ENCODE measurements at places on chromosomes 16 and 17.

DNA sequence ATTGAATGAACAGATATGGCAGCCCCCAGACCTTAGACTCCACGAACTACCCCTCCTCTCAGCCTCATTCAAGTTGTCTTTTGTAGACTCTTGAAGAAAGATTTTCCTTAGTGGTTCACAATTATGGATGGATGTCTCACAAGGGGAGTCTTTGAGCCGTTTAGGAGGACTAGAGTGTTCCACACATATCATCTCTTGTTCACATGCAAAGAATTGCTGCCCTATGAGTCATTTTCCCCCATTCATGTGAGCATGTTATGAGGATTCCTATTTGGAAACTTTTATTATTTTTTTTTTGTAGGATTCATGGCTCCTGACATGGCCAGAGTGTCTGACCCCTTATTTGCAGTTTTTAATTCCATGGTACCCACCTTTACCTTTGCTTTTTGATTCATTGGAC, 237.1 kb downstream of the SHISA9 start:
- no peak for DNase-seq

GRCh38 chr17:38421871-38422827, 6.1 kb upstream of the ARHGAP23 start:
- no peak for DNase-seq

GRCh38 chr17:81528651-81529436, 667 bp downstream of the FSCN2 start:
- DNase-seq = no peak

DNA sequence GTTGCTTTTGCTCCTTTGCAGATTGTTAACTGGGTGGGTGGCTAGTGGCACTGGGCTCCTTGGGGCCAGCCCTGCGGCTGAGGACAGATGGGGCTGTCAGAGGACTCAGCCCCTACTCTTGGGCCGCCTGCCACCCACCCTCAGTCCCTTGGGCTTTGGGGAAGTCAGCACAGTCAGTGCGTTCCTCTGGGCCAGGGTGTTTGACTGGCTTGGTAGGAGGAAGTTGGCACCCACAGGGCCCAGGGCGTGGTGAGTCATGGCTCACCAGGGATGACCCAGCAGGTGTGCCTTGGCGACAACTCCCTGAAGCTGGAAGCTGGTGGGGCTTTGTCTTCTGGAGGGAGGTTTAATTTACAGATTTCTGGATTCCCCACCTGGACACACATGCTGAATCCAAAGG, 32.4 kb downstream of the HAPSTR1 start:
- peak; percentile 57 for DNase-seq

GRCh38 chr17:73280191-73280590, 18.5 kb upstream of the CPSF4L start:
- DNase-seq = no peak

DNA sequence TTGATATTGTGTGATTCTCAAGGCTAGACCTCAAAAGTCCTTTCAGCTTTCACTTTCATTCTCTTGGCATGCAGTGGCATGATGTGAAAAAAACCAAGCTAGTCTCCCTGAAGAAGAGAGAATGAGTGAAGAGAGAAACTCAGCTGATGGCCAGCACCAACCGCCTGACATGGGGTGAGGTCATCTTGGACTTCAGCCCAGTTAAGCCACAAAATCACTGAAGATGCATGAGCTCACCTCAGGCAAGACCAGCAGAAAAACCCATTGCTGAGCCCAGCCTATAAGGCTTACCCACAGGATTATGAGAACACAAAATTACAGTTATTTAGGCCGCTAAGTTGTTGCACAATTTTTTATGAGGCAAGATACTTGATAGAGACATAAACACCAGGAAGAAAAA, 496.5 kb downstream of the TOX3 start:
- DNase-seq = no peak

DNA sequence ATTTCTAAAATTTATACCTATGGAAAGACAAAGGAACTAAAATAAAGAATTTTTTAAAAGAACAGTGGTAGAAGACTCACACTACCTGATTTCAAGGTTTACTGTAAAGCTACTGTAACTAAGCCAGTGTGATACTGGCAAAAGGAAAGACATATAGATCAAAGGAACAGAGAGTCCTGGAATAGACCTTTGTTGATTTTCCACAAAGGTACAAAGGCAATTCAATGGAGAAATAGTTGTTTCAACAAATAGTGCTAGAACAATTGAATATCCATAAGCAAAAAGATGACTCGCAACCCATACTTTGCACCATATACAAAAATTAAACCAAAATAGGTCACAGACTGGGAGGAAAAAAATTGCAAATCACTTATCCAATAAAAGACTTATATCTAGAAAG, 36.7 kb downstream of the MYH10 start:
- DNase-seq = no peak

- DNase-seq = peak; percentile 13
These were observed 2.2 kb downstream of the YBX2 start for GRCh38 chr17:7292194-7292593.

GRCh38 chr17:35936063-35936462, 5.5 kb upstream of the RDM1 start:
- no peak for DNase-seq

DNA sequence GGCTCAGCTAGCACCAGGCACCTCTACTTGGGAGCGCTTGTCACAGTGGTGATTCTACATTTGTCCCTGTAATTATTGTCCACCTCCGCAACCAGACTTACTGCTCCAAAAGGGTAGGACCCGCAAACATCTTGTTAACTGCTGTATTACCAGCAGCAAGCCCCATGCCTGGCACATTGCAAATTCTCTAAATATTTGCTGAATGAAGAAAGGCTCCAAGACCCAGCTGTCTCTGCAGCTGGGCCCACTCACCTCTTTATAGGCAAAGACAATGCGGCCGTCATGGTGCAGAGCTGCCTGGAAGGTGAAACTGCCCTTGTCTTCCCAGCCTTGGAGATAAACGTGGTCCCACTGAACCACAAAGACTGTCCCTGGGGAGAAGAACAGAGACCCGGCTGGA, 44.3 kb downstream of the PLXDC1 start:
- DNase-seq = no peak

DNA sequence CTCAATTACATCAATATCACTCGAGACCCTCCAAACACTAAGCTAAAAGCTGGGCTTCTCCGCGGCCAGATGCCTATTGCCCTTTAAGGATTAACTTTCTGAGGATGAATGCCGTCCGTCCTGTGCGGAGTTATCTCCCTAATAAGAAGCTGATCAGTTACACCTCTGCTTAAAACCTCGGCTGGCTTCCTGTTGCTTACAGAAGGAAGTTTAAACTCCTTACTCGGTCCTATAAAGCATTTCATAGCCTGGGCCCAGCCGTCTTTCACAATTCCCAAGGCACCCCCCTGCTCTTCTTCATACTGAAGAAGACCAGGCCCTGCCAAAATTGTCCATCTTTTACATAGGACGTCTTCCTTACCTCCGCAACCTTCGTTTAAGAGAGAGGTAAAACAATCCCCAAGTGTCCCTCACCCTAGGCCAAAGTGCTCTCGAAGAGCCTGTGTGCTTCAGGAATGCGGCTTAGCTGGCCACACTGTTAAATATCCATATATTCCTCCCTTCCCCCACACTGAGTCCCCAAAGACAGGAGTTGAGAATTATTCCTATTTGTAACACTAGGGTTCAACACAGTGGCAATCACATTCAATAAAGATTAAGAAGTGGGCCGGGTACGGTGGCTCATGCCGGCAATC, 112.6 kb upstream of the IRX5 start:
- DNase-seq = no peak

- DNase-seq = peak; percentile 59
These were observed 19.5 kb downstream of the MARVELD3 start for GRCh38 chr16:71645450-71645849.

- no peak for DNase-seq
These were observed 425.1 kb downstream of the SLC39A11 start for GRCh38 chr17:72667096-72668063.

DNA sequence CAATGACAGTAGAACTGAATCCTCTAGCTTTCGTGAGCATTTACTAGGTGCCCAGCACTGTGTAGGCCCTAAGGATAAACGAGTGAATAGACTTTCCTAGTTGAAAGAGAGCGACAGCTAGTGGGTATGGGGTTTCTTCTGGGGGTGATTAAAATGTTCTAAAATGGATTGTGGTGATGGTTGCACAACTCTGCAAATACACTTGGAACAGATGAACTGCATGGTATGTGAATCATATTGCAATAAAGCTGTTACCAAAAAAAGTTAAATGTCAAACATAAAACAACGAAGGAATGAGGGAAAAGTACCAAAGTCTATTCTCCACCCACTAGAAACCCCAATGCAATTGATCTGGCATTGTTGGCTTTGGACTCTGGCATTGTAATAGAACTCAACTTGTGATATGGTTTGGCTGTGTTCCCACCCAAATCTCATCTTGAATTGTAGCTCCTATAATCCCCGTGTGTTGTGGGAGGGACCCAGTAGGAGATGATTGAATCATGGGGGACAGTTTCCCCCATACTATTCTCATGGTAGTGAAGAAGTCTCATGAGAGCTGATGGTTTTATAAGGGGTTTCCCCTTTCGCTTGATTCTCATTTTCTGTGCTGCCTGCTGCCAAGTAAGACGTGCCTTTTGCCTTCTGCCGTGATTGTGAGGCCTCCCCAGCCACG, 70.5 kb downstream of the MARF1 start:
- no peak for DNase-seq

- DNase-seq = no peak
These were observed 3.4 kb downstream of the ANKRD40CL start for GRCh38 chr17:50763716-50764475.

- peak; percentile 64 for DNase-seq
These were observed 3.6 kb downstream of the PIEZO1 start for GRCh38 chr16:88781140-88782077.

- no peak for DNase-seq
These were observed 9.2 kb downstream of the ABCA3 start for GRCh38 chr16:2331199-2331930.

DNA sequence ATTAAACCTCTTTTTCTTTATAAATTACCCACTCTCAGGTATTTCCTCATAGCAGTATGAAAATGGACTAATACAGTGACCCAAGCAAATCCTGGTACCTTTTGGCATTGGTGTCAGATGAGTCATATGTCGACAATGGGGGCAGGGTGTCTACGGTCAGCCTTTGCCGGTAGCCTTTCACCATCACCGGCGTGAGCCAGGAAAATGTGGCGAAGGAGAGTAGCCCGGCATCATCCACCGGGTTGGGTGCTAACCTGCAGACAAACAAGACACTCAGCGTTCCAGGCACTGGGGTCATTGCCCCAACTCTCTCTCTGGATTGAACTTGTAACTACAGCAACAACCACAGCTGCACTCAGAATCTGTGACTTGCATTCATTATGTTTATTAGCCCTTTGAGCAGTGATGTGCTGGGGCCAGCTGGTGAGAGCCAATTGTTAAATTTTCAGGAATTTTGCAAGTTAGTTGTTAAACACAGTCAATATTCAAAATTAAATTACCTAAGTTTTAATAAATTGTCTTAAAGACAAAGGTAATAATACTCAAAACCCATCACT, 11.9 kb downstream of the ABCC12 start:
- DNase-seq = no peak

GRCh38 chr16:31700530-31701388, 172.8 kb upstream of the ZNF267 start:
- DNase-seq = no peak

GRCh38 chr16:80899809-80900592, 95.6 kb upstream of the CDYL2 start:
- no peak for DNase-seq

DNA sequence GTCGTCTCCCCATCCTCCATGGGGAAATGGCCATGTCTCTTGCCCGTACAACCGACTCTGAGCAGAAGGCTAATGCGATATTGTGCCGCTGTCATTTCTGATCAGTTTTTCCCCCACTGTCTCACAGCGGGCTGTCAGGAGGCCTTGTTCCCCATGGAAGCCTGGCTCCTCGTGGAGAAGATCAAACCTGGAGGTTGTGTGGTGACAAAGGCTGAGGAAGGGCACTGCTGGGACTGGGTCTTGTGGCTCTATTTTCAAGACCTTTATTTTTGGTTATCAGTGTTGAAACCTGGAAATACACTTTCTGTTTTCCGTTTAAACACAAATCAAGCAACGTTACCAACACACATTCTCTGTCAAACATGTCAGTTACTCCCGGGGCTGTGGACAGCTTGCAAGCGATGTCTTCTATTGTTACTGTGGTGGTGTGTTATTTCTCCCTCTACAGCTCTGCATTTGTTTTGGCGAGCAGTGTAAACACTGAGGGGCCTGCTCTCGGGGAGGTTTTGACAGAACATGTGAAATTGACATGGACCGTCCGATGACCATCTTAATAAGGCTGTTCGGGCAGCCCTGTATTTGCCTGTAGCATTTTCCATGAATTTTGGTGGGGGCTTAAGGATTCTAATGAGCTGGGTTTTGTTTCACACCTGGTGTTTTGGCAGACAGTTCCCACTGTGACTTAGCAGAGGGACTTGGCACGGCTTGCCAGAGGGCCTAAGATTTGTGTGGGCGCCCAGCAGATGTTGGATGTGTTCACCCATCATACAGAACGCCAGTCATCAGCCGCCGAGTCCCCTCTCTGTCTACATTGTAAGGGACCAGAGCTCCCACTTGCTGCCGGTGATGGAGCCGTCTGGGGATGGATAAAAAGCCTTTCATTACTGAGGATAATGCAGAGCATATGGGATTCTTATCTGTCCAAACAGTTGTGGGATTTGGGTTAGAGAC, 12.5 kb downstream of the RBFOX1 start:
- DNase-seq = no peak

DNA sequence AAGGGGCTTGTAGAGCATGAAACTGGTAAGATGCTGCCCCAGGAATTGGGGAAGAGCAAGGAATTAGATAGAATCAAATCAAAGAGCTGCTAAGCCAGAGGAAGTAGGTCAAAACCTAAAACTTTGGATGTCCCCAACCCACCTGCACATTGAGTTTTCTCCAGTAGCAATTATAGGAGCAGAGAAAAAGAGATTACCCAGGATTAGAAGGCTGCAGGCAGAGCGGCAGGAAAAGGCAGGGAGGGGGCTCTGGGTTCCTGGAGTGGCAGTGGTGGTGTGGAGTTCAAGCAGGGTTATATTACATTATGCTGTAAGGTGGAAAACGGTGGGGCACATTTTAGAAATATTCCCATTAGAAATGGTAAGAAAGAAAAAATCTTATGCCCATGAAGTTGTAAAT, 68.3 kb downstream of the KSR1 start:
- DNase-seq = no peak

DNA sequence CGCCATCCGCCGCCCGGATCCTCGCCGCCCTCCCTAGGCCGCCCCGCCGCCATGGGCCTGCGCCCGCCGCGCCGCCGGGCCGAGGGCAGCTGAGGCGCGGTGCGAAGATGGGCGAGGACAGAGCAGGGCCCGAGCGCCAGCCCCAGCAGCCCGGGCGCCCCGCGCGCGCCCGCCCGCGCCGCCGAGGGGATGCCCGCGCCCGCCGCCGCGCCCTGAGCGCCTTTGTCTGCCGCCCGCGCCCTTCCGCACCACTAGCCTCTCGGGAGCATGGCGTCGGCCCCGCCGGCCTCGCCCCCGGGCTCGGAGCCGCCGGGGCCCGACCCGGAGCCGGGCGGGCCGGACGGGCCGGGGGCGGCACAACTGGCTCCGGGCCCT, 278 bp downstream of the RAB11FIP3 start:
- no peak for DNase-seq

- DNase-seq = no peak
These were observed 2.1 kb upstream of the ATP2A1 start for GRCh38 chr16:28876019-28876659.

GRCh38 chr17:48238933-48239602, 131.5 kb downstream of the SNX11 start:
- no peak for DNase-seq
